ENCODE measurements at places on chromosomes 2 and 18.

GRCh38 chr2:231204581-231204980, 6.2 kb downstream of the ARMC9 start:
- no peak for DNase-seq

DNA sequence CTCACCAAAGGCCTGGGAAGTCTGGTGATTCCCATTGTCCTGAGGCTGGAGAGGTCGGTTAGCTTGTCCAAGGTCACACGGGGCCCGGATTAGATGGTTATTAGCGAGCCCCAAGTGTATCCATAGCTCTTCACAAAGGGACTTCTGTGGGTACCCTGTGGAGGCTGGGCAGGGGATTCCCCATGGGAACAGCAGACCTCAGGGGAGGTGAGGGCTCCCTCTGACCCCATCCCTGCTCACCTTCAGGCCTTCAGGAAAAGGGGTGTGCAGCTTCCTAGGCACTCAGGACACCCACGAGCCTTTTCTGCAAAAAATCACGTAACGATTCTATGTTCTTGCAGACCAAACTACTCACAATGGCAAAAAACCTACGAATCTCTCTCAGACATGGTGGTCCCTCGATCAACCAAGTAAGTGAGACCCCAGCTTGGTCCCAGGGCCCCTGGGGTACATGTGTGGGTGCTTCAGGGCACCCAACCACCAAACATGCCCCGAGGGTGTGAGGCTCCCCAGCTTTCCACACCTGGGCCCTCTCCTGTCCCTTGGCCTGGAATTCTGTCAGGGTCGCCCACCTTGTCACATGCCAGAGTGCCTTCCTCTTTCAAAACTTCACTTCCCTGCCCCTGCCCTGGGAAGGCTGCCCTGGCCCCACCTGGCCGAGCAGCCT, 40.3 kb downstream of the PDIA6 start:
- DNase-seq, result no peak

DNA sequence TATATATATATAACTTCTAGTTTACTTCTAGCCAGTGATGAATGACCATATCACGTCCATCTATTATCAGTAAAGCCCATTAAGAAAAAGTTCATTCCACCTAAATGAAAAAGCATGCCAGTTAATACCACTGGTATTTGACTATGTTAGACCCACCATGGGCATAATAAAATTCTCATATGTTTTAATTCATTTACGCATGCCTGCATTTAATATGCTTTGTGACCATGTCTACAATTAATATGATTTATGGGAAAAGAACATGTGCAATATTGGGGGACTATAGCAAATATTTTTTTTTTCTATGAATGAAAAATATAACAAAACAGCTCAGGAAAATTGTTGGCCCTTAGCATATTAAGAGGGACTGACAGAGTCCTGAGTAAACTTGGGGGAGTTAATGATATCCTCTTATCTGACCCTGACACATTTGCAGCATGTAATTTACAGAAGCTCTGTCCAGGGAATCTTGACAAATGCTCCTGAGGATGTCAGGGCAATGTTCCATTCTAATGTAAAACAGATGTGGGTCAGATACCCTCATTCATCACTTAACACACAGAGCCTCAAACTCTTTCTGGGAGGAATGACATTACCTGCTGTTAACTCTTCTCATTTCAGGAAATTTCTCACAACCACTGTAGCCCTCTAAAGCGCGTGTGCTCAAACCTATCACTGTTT, 90.6 kb downstream of the PAX3 start:
- no peak for DNase-seq

- DNase-seq, result no peak
These were observed 75.3 kb upstream of the RIOK3 start for GRCh38 chr18:23377669-23378301.

DNA sequence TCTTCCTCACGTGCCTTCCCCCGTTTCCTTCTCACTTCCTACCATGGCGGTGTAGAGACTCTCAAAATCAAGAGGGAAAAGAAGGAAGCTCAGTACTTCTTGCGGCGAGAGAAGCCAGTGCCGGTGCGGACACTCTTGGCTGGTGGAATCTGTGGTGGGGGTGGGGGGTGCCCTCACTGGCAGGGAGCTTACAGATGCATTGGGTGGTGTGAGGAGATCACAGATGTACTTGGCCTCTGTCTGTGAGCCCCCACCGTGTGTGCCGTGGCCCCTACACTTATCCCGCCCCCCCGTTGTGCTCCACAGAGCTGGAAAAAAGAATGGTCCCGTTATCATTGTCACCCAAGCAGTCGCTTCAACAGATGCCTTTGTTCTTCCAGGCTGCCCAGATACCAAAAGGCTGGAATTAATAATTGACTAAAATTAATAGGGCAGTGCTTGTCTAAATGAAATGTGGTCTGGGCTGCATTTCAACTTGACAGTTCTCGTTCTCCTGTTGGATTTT, 79.8 kb downstream of the VAPA start:
- DNase-seq, result no peak

DNA sequence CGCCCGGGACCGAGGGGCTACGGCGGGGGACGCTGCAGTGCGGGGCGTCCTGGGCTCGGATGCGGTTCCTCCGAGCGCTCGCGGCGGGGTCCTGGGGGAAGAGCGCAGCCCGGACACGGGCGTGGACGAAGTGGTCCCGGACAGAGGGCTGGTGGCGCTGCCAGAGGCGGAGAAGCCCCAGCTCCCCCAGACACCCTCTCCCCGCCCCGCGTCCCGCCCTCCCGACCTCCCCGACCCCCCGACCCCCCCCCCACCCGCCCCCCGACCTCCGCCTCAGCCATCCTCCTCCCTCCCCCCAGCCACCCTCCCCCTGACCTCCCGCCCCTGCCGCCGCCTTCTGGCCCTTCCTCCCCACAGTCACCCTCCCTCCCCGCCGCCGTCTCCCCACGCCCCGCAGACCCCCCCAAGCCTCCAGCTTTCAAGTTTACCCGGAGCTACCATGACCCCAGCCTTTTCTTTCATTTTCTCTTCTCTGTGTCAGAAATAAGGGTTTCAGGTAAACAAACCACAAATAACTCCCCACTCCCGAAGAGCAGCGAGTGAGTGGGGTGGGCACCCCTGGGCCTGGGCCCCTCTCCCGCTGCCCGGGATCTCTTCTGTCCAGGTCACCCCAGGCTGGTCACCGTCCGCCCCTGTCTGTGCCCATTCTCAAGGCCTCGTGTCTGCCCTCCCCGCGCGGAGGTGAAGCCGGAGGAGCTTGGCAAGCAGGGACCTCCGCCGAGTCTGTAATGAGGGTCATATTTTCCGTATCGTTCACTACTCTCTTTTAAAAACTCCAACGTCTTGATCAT, 5.1 kb downstream of the NFATC1 start:
- DNase-seq, result peak; percentile 57

DNA sequence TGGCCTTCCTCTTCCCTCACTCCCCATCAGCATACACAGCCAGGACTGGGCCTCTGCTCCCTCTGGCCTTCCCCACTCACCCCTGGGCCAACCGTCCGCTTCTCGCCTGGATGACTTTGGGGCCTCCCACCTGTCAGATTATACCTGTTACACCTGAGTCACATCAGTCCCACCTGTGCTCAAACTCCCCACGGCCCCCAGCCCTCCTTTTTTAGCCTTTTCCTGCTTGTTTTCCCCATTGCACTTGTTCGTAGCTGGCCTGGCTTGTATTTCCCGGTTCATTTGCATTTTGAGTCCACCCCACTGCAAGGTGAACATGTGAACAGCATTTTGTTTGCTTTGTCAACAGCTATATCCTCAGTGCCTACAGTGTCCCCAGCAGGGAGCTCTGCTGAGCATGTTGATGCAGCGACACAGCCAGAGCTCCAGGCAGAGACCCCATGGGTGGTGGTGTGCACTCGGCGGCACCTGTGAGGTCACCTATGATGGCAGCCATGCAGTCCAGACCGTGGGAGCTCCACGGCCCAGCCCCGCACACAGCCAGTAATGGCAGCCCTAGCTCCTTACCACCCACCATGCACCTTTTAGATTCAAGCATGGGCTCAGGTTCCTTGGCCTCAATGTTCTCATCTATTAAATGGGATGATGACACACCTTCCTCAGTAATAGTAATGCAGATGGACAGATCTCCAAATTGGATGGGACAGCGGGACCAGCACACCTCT, 276.4 kb upstream of the HS6ST1 start:
- DNase-seq, result no peak

- no peak for DNase-seq
These were observed 75.8 kb downstream of the LONRF2 start for GRCh38 chr2:100246163-100247145.

DNA sequence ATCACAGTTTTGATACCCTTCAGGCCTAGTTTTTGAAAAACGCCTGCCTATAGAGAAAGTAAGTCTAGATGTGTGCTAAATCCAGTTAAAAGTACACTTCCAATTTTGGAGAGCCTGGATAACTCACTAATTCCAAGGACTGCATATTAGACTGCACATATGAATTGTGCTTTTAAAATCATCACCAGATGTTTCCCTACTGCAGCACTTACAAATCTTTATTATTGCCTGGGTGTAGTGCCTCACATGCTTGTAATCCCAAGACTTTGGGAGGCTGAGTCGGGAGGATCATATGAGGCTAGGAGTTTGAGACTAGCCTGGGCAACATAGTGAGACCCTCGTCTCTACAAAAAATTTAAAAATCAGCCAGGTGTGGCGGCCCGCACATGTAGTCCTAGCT, 35.9 kb upstream of the HTR2B start:
- no peak for DNase-seq

GRCh38 chr2:229815342-229815741, 101.0 kb upstream of the DNER start:
- DNase-seq, result no peak

- DNase-seq, result no peak
These were observed 210.4 kb downstream of the SH3BP4 start for GRCh38 chr2:235162082-235162836.

GRCh38 chr18:41226911-41227310, 728.1 kb upstream of the PIK3C3 start:
- no peak for DNase-seq

DNA sequence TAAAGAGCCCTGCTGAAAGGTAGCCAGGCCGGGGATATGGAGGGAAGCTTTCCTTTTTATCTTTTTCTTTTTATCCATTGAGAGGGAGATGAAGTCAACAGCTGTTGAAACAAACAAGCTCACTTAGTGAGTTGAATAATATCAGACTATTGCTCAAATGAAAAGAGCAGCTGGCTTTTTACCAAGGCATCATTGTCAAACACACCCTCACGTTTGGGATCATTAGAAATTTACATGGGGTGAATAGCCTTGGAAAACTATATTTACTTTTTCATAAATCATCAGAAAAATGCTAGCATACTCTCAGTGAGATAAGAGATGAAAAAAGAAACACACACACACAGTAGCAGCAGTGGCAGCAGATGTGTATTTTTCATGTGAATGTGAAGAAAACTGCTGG, 71.5 kb upstream of the HNMT start:
- DNase-seq, result no peak

GRCh38 chr2:10541775-10542432, 93.8 kb upstream of the ODC1 start:
- DNase-seq, result no peak

- no peak for DNase-seq
These were observed 352.5 kb upstream of the ZNF521 start for GRCh38 chr18:25704494-25704893.

- DNase-seq, result no peak
These were observed 12.6 kb downstream of the LGALSL start for GRCh38 chr2:64466478-64467085.

DNA sequence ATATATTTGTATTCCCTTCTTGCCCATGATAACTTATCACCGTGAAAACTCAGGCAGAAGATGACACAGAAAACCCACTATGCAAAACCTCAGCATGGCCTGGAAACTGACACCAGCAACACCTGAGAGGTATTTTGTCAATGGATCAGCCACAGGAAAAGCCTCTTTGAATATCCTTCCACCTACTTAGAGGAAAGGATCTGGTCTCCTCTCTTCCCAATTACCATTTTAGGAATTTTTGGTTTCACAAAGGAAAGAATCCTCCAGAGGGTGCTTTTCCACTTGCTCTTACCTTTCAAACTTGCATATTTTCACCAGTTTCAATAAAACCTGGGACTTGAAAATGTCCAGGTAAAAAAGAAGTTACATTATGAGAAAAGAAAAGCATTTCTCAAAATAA, 20.0 kb upstream of the MEIS1 start:
- DNase-seq, result no peak

DNA sequence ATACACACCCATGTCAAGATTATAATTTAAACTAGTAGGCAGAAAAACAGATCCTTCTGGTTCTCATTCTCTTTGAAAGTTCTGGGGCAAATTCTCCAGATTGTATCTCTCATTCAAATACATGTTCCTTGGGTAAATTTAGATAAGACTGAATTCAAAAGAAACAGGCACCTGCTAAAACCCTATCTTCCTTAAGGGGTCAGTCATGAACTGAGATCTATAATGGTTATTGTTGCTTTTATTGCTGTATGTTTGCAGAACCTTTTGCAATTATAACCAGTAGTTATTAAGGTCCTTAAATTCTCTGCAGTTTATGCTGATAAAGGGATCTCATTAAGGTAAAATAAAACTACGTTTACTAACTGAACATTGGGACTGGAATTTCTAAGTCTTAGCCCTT, 83.5 kb downstream of the MYO5B start:
- DNase-seq, result no peak

DNA sequence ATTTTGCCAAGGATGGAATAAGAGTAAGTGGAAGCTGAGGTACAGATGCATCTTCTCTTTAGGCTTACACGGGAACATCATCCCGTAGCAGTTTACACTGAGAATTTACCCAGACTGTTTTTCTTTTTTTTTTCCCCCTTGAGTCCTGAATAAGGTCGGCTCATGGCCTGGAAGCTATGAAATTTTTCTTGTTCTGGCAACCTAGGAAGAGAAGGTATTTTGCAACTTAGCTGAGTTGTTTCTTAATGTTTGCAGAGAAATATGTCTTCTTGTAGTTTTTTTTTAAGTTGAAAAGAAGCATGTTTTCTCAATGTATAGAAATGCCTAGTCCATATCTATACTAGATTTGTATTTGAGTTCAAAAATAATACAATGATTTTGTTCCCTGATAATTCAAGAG, 712.5 kb downstream of the TDRD15 start:
- no peak for DNase-seq

DNA sequence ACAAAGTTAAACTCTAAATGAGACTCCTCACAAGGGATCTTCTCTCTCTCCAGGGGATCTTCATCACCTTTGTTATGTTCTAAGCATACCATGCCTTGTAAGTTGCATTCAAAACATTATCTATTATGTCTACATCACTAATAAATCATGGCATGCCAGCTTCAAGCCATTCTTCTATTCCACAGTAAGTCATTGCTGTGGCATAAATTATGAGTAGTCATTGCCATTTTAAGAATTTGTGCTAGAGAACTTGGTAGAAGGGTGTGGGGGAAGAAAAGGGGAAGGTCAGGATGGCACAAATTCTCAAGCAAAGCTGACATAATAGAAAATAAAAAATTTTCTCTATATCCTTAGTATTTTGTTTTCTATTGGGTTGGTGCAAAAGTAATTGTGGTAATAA, 33.5 kb downstream of the BARD1 start:
- DNase-seq, result no peak

- DNase-seq, result no peak
These were observed 85.0 kb downstream of the INHBB start for GRCh38 chr2:120430957-120431356.
